NCI-H1436 (cell line): ENCODE measurements at places on chromosomes 5 and 9.

- no peak for DNase-seq
These were observed 71.5 kb downstream of the SLIT3 start for GRCh38 chr5:169229342-169229892.

- DNase-seq, result no peak
These were observed 367.3 kb downstream of the TUSC1 start for GRCh38 chr9:25310961-25311360.

DNA sequence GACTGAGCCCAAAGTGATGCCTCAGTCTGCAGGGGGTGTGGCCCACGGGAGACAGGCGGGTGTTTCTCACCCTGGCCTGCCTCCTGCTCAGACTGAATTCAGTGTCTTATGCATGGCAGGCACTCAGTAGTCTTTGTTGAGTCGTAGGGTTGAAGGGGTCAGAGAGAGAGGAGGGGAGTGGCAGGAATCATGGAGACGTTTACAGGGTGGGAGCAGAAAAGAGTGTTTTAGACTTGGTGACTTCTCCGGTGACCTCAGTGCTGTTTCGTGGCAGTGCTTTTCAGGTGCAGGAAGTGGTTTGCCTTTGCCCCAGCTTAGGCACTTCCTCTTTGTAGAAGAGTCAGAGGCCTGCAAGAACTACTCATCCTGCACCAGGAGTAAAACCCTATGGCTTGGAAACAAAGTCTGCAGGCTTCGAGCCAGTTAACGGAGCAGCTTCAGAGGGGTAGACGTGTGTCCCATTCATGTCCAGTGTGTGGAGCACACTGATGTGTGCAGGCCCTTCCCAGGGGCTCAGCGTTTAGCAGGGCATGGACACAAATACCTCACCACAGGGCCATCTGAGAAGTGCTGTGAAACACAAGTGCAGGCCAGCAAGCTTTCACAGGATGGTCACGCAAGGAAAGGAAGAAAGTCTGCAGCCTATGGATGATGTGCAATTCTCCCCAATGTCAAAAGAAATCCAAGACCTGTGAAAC, 24.5 kb upstream of the SEMA4D start:
- DNase-seq, result no peak

DNA sequence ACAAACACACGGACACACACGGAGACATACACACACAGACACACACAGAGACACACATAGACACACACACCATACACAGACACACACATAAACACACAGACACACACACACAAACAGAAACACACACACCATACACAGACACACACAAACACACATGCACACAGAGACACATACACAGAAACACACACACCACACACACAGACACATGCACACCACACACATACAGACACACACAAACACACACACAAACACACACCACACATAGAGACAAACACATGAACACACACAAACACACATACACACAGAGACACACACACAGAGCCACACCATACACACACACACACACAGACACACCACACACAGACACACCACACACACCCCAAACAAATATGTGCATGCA, 152.7 kb upstream of the FOXD4L5 start:
- DNase-seq, result no peak
